H1 (cell line): ENCODE measurements at places on chromosomes 4 and X.
A peak's percentile ranks its signal among the peaks of the same experiment; 100 is the strongest.

DNA sequence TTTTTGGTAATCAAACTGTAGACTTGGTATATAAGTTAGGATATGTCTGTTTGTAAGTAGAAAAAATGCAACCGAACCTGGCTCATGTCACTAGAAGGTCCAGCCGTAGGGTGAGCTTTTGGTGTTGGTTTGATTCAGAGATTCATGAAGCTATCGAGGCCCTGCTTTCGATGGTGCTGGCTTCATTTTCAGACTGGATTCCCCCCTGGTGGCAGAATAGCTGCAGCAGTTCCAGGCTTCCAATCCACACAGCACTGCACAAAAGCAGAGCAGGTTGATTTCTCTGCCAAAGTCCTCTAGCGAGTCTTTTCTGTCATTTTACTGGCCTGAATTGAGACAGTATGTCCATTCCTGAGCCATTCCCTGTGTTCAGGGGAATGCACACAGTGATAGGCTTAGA is 33.1 kb downstream of the PDK3 start:
- no peak overlapping the region for H3K27ac ChIP-seq
- peaks cover 9% of the 10 kb centered on the region for H3K4me1 ChIP-seq
- no peak overlapping the region for H3K4me3 ChIP-seq
- DNase-seq: no peak
- H3K27me3 ChIP-seq: no peaks in the 10 kb centered on the region

DNA sequence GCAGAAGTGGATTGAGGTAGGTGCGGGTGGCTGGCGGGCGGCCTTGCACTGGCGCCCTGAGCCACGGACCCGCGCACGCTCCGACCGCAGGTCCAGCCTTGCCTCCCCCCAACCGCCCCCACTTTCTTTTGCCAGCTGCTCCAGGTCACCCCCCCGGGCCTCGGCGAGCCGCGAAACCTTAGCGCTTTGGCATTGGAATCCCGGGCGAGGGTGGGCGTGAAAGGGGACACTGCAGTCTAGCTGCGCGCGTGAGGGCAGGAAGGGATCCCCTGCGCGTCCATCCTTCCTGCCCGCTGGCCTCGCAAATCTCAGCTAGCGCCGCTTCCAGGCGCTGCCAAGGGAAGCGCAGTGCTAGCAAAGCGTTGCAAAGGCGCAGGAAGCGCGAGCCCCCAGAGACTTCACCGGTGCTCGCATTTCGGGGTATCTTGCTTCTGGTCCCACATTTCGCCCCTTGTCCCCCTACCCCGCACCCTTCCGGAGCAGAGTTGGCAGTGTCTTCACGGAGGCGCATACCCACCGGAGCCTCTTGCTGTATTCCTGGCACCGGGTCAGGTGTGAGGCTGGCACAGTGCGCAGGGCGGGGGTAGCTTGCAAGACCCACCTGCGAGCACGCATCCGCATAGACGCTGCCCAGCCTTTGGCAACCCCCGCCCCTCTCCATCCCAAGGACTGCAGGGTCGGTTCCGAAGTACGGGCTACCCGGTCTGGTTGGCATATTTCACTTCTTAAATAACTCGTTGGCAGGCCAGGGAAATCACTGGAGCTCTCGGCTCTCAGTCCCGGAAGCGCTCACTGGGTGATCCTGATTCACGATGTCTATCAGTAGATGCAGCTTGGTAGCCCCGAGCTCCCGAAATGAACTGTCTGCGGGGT is 104.4 kb downstream of the UCHL1 start:
- no peaks in the 10 kb centered on the region for H3K36me3 ChIP-seq
- peak overlapping the region; percentile 63 for H3K4me3 ChIP-seq
- H3K4me1 ChIP-seq: peaks cover 21% of the 10 kb centered on the region
- no peak overlapping the region for H3K27ac ChIP-seq
- DNase-seq: no peak

- no peaks in the 10 kb centered on the region for H3K27me3 ChIP-seq
- no peak for DNase-seq
- no peak overlapping the region for H3K4me3 ChIP-seq
These were observed 103.0 kb upstream of the KLF3 start for GRCh38 chr4:38560768-38561558.

DNA sequence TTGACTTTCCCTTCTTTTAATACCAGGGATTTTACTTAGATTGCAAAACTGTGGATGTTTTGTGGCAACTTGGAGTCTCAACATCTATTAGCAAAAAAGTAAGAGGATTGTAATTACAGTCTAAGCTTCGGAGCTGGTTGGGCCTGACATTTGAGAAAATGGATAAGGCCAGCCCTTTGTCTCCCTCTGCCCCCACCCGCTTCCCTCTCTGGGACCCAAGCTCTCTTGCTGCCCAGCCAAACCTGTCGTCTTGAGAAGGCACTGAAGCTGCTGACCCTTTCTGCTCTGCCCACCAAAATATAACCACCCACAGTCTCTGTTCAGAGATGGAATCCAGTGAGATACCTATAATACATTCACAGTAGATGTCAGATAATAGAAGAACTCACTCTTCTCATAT is 49.6 kb downstream of the SHROOM3 start:
- H3K27me3 ChIP-seq: no peaks in the 10 kb centered on the region
- no peaks in the 10 kb centered on the region for H3K36me3 ChIP-seq
- no peak for DNase-seq
- H3K4me1 ChIP-seq: peaks cover 15% of the 10 kb centered on the region; the same call in 1 of the 2 replicates
- no peak overlapping the region for H3K4me3 ChIP-seq

- peaks cover 7% of the 10 kb centered on the region for H3K4me1 ChIP-seq
- DNase-seq: no peak
- H3K27me3 ChIP-seq: no peaks in the 10 kb centered on the region
- H3K27ac ChIP-seq: no peak overlapping the region
These were observed 279.2 kb downstream of the QDPR start for GRCh38 chr4:17232566-17233253.

GRCh38 chrX:132165651-132166050 is 37.8 kb upstream of the FRMD7 start:
- H3K36me3 ChIP-seq: no peaks in the 10 kb centered on the region
- no peak overlapping the region for H3K4me3 ChIP-seq
- no peaks in the 10 kb centered on the region for H3K4me1 ChIP-seq

- H3K27ac ChIP-seq: no peak overlapping the region
- no peak for DNase-seq
These were observed 129.2 kb upstream of the PAK3 start for GRCh38 chrX:110966839-110967238.

DNA sequence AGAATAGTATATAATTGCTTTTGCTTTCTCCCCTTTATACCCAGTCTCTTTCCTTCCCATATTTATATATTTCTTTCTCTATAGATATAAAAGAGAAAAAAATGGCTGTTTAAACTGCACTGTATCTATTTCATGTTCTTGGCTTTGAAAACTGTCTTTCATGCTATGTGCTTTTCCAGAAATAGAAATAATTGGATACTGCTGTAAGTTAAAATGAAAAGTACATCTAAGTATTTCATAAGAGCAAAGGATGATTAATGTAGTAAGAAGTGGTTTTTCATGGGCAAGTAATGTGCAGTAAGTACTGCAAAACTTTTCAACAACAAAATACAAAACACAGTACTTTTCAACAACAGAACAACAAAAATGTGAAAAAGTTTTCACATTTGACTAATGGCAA is 237.9 kb downstream of the SNCA start:
- H3K27ac ChIP-seq: no peak overlapping the region
- no peaks in the 10 kb centered on the region for H3K36me3 ChIP-seq
- no peaks in the 10 kb centered on the region for H3K27me3 ChIP-seq

DNA sequence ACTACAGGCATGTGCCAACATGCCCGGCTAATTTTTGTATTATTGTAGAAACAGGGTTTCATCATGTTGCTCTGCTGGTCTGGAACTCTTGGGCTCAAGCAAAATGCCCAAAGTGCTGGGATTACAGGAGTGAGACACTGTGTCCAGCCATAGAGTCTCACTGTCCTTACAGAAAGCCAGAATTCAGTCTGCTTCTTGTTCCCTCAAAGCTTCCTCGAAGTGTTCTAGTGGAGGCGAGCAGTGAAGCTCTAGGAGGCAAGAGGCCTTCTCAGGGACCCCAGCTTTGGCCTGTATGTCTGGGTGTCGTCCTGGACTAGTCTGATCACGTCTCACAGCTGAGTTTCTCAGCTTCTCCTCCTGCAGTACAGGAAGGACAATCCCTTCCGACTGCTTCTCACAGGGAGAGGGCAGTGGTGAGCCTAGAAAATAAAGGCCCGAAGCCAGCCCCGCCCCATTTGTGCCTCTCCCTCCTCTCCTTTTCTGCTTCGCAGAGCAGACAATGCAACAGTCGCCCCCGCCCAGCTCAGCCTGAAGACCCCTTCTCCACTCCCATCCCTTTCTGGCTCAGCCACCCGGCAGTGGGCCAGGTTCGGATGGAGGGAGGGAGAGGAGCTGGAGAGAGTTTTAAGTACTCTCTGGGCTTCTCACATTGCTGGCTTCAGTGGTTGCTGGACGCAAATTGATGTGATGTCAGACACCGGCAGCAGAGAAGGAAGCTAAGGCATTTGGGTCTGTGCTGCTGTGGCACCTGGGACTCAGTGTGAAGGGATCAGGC is 11.1 kb upstream of the FAM3A start:
- no peaks in the 10 kb centered on the region; the same call in none of the 2 replicates for H3K27me3 ChIP-seq
- H3K4me1 ChIP-seq: no peaks in the 10 kb centered on the region
- peak overlapping the region; percentile 18; the same call in 1 of the 2 replicates for H3K4me3 ChIP-seq

GRCh38 chrX:32489125-32489524 is 722.2 kb downstream of the DMD start:
- H3K36me3 ChIP-seq: no peaks in the 10 kb centered on the region
- no peak overlapping the region for H3K4me3 ChIP-seq
- no peak for DNase-seq
- no peaks in the 10 kb centered on the region for H3K27me3 ChIP-seq

DNA sequence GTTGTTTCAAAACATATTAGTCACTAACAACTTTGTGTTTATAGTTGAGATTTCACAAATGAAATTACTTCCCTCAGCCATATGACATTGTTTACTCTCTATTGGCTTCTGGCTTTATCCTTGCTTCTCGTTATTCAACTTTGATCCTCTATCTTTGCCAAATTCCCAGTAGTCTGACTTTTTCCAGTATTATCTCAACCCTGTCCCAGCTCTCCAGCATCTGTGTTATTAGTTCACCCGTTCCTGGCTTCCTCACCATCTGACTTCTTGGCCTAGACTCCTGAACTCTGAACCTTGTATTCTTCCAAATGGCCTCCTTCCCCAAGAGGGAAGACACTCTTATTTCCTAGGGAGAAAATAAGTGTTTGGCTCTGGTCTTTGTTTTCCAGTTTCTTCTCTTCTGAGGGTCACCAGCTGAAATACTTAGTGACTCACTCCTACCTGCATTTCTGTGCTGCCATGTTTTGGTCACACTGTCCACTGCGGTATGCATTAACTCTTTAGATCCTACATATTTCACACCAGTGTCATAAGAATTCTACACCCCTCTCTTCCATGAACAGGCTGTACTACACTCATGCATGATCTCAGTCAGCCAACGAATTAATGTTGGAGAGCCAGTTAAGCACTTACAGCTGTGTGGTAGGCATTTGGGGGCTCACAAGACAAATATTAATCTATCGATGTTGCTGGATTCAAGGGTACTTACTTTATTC is 17.0 kb upstream of the ARHGAP24 start:
- DNase-seq: no peak
- no peaks in the 10 kb centered on the region for H3K4me1 ChIP-seq
- no peaks in the 10 kb centered on the region for H3K27me3 ChIP-seq
- no peaks in the 10 kb centered on the region for H3K36me3 ChIP-seq

GRCh38 chrX:15359701-15360100 is 24.4 kb upstream of the PIGA start:
- H3K4me3 ChIP-seq: no peak overlapping the region
- H3K27me3 ChIP-seq: no peaks in the 10 kb centered on the region
- no peak for DNase-seq

- H3K4me3 ChIP-seq: no peak overlapping the region
- H3K27me3 ChIP-seq: no peaks in the 10 kb centered on the region
- no peak for DNase-seq
- H3K36me3 ChIP-seq: no peaks in the 10 kb centered on the region
- no peak overlapping the region for H3K27ac ChIP-seq
These were observed 99.6 kb upstream of the PTCHD1 start for GRCh38 chrX:23235051-23235450.

- H3K27ac ChIP-seq: no peak overlapping the region
- no peaks in the 10 kb centered on the region for H3K27me3 ChIP-seq
- H3K4me1 ChIP-seq: no peaks in the 10 kb centered on the region; the same call in 1 of the 2 replicates
- H3K36me3 ChIP-seq: no peaks in the 10 kb centered on the region
- no peak overlapping the region for H3K4me3 ChIP-seq
These were observed 200.4 kb downstream of the PTTG2 start for GRCh38 chr4:38160487-38161207.

DNA sequence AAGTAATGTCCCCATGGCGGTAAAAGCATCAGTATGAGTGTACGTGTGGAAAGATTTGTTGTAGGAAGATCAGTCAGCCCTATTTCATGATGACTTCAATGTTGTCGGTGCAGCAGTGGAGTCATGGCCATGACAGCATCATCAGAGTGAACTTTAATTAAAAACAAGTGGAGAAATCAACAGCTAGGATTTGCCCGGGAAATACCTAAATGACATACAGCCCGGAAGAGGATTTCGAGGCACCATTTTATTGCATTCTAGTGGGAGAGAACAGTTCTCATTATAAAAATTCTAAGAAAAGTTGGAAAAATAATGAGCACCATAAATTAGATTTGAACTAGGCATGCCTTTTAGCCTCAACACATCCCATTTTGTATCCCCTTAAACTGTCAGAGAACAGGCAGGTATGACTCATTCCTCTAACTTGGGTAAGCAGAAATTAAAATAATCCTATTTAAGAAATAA is 170.1 kb downstream of the SHROOM3 start:
- no peaks in the 10 kb centered on the region for H3K27me3 ChIP-seq
- peaks cover 8% of the 10 kb centered on the region for H3K4me1 ChIP-seq
- DNase-seq: no peak
- H3K36me3 ChIP-seq: no peaks in the 10 kb centered on the region
- H3K4me3 ChIP-seq: no peak overlapping the region
- H3K27ac ChIP-seq: no peak overlapping the region

- H3K4me1 ChIP-seq: no peaks in the 10 kb centered on the region
- H3K27ac ChIP-seq: no peak overlapping the region
- H3K36me3 ChIP-seq: no peaks in the 10 kb centered on the region
- no peak overlapping the region for H3K4me3 ChIP-seq
- no peaks in the 10 kb centered on the region for H3K27me3 ChIP-seq
- no peak for DNase-seq
These were observed 192.8 kb downstream of the PPARGC1A start for GRCh38 chr4:23697001-23697528.

DNA sequence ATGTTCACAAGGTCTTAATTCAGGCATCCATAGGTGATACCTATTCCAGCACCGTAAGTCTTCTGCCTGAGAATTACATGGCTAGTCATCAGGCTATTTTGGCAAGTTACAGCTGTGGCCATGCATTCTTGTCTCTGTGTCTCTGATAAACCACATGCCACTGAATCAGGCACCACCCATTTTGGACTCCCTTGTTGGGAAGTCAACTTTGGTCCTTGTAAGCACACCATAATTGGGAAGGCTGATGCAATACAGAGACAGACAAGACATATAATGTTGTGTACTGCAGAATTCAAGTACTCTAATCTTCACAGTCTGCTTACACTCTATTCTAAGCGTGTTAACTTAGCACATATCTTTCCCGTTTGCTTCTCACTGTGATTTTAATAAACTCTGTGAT is 483.7 kb upstream of the FTHL17 start:
- H3K36me3 ChIP-seq: no peaks in the 10 kb centered on the region
- no peak overlapping the region for H3K4me3 ChIP-seq
- H3K27me3 ChIP-seq: no peaks in the 10 kb centered on the region
- no peak for DNase-seq
- H3K4me1 ChIP-seq: no peaks in the 10 kb centered on the region
- no peak overlapping the region for H3K27ac ChIP-seq
